EL (cell line): ENCODE measurements at places on chromosomes 5 and 9.

DNA sequence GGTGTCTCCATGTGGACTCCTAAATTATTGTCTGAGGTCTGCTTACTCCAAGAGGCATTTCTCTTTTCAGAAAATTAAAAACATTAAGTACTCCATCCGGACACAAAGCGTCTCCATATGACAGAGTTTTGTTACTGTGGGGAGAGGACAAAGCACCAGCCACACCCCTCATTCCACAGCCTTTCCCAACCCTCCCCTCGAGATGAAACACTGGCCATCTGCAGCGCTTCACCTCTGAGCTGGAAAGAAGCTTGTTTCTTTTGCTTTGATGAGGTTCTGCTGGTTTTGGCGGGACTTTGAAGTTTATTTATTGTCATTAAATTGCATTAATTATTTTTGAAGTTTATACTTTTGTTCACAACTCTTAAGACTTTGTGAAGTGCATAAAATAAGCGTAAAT is 27.6 kb upstream of the NKD2 start:
- no peak for DNase-seq

GRCh38 chr5:134491841-134492442 is 33.5 kb upstream of the JADE2 start:
- DNase-seq, result no peak

- DNase-seq, result no peak
Measured at GRCh38 chr5:33223563-33224284, 217.0 kb upstream of the TARS1 start.

GRCh38 chr9:129944506-129945116 is 98.4 kb downstream of the FNBP1 start:
- no peak for DNase-seq

GRCh38 chr9:86098824-86099700 is at the start of gene GOLM1:
TSS of gene GOLM1 (minus strand) at chr9:86099558. CDS start at chr9:86079320, 20,238 bp downstream.
- peak; percentile 73 for DNase-seq

DNA sequence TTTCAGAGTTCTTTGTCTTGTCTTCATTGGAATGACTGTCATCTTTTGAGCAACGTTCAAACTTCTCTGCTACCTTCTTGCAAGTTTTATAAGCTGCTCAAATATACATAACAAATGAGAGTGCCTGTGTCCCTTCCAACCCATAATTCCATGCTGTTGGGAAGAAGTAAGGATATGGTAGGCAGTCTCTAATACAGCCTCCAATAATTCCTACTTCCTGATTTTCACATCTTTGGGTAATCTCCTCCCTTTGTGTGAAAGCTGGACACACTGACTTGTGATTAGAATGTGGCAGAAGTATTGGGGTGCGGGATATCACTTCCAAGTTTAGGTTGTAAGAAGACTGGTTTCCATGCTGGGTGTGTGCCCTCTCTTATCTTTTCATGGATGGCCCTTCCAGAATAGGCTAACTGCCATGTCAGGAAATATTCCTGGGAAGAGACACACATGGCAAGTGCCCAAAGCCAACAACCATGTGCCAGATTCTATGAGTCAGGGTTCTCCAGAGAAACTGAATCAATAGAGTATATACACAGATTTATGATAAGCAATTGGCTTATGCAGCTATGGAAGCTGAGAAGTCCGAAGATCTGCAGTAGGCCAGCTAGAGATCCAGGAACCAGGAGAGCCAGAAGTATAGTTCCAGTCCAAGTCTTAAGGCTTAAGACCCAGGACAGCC is 531.3 kb downstream of the NTRK2 start:
- peak; percentile 68 for DNase-seq

DNA sequence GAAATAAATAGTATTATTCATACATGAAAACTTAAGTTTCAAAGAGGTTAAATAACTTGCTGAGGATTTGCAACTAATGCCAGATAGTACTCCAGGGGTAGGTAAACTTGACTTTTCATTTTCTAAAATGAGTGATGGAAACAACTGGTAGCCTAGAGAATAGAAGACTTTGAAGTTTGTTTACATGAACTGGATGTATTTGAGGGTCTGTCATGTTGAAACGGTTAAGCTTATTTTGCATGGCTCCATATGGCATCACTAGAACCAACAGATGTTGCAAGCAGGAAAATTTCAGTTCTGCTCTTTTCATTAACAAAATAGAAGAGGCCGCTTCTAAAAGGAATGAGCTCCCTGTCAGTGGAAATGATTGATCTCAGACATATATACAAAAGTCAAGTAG is 105.1 kb upstream of the SGCD start:
- DNase-seq, result no peak

DNA sequence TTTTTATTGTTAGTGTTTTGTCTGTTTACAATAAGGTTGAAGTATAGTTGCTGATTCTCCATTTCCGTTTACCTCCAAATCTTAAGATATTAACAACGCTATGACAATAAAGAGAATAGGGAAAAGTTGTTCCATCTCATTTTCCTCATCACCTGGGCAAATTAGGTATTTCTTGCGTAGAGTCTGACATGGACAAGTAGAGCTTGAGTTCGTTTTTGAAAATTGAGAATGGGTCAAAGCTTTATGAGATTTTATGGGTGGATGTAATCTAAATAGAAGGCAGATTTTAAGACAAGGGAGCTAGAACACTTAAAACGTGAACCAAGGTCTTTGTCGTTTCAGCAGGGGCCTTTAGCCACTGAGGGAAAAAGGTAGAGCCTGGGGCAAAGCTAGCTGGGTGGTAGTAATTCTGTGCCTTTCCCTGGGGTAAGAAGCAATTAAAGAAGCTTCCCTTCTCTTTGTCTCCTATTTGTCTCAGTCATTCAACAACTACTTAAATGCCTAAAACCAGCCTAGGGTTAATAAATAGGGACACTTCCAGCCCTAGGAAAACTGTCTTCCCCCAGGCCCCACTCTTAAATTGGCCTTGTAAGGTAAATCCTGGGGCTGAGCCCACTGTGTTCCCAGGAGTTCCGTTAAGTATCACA is 551 bp upstream of the CAAP1 start:
- no peak for DNase-seq

- DNase-seq, result peak; percentile 28
Measured at GRCh38 chr5:4862500-4862899, 277.6 kb upstream of the ADAMTS16 start.

DNA sequence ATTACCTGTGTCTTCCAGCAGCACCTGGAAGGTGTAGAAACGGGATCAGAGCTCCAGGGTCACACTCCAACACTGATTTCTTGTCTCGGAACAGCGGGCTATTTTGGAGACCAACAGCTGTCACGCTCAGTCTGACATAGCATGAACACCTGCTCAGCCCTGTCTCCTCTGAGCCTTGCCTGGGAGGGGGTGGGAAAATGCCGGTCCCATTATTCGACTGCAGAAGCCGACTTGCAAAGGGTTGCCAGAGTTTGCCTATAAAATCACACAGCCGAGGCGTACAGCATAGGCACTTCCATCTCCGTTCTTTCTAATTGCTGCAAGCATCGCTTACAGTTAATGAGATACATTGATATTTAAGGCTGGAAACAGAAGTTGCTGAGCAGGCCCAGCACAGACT is 300.8 kb upstream of the MSX2 start:
- no peak for DNase-seq

DNA sequence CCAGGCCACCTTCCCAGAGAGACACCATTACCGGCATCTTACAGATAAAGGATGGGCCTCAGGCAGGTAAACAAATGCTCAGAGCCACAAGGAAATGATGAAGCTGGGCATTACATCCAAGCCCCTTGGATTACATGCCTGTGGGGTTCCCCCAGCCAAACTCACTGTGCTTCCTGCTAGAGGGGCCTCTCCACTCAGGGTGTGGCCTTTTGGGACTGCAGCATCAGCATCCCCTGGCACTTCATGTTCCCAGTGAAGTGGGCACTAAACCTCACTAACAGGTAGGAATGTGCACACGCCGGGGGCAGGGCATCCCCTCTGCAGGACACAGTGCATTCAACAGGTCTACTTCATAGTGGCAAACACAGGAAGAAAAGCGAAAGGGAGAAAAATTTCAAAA is 125.9 kb downstream of the ROR2 start:
- DNase-seq, result no peak

- no peak for DNase-seq
Measured at GRCh38 chr9:134940236-134941208, 22.8 kb upstream of the FCN1 start.

GRCh38 chr9:21995666-21996398 is 1.2 kb downstream of the CDKN2B-AS1 start:
- peak; percentile 66 for DNase-seq

- no peak for DNase-seq
Measured at GRCh38 chr9:116051528-116051927, 102.1 kb upstream of the PAPPA start.

DNA sequence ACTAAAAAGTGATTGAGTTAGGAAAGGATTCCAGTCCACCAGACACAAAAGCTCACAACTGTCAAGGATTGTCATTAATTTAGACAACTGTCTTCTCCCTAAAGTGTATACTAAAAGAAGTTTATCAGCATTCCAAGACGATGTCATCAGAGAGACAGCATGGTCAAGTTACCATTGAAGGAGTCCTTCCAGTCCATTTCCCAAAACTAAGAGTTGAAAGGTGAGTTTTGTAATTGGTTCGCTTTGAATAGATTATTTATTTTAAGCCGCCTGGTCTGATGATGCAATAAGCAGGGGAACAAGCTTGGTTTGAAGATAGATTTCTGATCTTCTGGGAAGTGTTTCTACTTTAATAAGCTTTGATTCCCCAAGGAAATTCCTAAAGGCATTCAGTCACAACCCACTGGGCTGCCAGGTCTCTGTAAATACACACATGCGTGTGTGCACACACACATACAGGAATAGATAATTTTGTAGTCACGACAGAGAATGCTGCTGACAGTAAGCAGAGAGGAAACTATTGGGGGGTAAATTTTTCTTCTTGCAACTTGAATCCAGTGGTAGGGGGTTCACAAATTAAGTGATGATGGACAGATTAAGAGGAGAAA is 234.8 kb downstream of the PIK3R1 start:
- peak; percentile 27 for DNase-seq

GRCh38 chr5:83488821-83489220 is 17.3 kb downstream of the VCAN start:
- no peak for DNase-seq

- peak; percentile 83 for DNase-seq
Measured at GRCh38 chr9:131393622-131394463, at the start of gene PRRC2B. TSS of gene PRRC2B (plus strand) at chr9:131394086. CDS start at chr9:131430145, 36,059 bp downstream.

GRCh38 chr5:175457466-175457865 is 13.5 kb upstream of the DRD1 start:
- peak; percentile 5 for DNase-seq

- no peak for DNase-seq
Measured at GRCh38 chr9:133485531-133486260, 6.8 kb upstream of the SLC2A6 start.

- DNase-seq, result peak; percentile 9
Measured at GRCh38 chr5:163473635-163474243, 13.3 kb downstream of the HMMR start.

- DNase-seq, result no peak
Measured at GRCh38 chr5:93821891-93822415, 80.6 kb upstream of the POU5F2 start.

DNA sequence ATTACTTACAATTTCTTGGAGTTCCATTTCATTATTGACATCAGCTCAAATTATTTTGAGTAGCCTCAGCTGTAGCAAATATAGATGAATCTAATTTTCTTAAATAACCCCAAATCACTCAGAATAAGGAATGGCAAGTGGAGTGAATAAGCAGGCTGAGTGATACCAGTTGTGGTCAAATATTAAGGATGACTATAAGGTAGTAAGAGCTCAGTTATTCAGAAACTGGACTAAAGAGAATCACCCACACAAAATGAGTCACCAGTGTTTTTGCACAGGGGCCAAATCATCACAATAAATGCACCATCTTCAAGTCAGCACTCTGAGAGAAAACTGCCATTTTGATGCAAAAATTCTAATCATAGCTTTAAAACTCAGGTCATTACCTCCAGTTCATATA is 128.9 kb upstream of the TARS1 start:
- peak; percentile 96 for DNase-seq

- peak; percentile 100 for DNase-seq
Measured at GRCh38 chr5:53362521-53362941, 117.9 kb upstream of the FST start.

- peak; percentile 49 for DNase-seq
Measured at GRCh38 chr5:169695025-169695625, 58.0 kb downstream of the DOCK2 start.

DNA sequence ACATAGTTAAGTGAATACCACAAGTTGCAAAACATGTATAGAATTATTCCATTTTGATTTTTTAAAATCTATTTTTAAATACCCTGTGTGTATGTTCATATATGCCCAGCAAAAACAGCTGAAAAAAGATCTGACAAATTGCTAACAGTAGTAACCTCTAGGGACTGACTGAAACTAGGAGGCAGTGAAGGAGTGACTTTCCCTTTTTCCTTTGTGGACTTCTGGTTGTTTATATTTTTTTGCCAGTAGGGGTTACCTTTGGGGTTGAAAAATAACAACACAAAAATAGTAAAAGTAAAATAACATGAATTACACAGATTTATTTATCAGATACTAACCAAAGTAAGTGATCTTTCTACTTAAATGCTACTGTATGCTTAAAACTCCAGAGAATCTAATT is 2.9 kb downstream of the MEGF9 start:
- DNase-seq, result no peak

GRCh38 chr9:92185096-92185495 is 69.9 kb upstream of the SPTLC1 start:
- no peak for DNase-seq

GRCh38 chr5:20331826-20332225 is 343.8 kb upstream of the CDH18 start:
- no peak for DNase-seq

GRCh38 chr9:5502553-5502952 is 7.8 kb upstream of the PDCD1LG2 start:
- no peak for DNase-seq

DNA sequence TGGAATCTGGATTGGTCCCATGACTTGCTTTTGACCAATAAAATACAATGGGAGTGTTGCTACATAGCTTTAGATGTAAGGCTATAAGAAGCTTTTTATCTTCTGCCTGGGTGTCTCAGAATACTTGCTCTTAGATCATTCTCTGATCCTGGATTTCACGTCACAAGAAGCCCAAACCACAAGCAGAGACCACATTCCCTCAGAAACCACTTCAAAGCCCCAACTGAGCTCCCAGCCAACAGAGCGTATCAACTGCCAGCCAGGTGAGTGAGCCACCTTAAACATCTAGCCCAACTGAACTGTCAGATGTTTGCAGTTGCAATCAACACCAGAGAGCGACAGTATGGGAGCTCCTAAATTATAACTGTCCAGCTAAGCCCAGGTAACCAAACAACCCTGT is 687.1 kb downstream of the TLE1 start:
- no peak for DNase-seq

GRCh38 chr5:154575546-154576428 is 97.8 kb upstream of the HAND1 start:
- DNase-seq, result no peak
